ENCODE measurements at places on chromosomes 3 and 15.

DNA sequence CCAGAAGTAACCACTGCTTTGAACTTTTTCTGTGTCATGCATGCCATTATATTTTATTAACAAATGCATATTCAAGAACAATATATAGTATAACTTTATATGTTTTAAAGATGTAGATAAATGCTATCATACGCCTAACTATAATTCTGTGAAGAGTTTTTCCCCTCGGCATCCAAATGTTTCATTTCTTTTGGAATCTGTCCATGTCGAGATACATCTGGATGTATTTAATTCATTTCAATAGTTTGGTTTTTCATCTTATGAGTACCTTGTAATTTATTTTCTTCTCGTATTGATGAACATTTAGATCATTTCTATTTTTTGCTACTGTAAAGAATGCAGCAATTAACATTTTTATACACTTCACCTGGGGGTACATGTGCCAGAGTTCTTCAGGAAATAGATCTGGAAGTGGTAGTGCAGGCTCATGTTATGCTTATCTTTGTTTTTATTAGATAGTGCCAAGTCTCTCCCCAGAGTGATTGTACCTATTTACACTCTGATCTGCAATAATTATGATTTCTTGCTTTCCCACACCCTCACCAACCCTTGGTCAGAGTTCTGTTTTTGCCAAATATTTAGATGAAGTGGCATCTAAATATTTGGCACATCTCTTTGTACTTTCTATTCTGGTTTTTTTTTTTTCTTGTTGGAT is 29.7 kb downstream of the USP13 start:
- DNase-seq: no peak

GRCh38 chr3:71069797-71070196 is 513.7 kb downstream of the FOXP1 start:
- no peak for DNase-seq

GRCh38 chr15:99580076-99580475 is 14.3 kb downstream of the MEF2A start:
- no peak for DNase-seq

GRCh38 chr15:64888336-64888735 is 23.4 kb upstream of the ANKDD1A start:
- no peak for DNase-seq

DNA sequence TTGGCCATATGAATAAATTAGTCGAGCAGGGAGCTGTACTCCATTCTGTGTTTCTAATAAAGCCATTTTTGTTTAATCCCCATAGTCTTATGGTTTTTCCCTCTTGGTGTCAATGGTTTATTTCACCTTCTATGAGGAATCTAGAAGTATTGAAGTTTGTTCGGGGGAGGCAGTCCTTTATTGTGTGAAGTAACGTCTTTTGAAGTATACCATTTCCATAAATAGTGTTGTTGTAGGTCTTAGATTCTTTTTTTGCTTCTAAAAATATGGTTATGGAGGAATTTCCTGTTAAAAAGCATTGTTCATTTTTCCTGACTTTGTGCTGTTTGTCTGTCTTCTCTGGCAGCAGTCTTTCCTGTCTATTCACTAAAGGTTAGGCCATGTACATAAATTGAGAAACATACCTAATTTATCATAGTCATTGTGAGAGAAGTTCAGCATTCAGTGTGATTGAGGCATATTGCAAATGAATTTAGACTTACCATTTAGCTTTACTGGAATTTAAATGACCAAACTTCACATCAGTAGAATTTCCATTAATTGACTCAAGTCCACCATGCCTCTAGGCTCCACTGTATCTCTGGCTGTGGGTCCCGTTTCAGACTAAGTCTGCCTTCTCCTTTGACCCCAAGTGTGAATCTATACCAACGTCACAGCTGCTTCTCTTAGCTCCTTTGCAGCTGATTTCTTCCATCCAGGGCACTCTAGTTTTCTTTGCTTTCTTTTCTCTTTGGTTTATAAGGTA is 37.3 kb downstream of the YEATS2 start:
- no peak for DNase-seq

DNA sequence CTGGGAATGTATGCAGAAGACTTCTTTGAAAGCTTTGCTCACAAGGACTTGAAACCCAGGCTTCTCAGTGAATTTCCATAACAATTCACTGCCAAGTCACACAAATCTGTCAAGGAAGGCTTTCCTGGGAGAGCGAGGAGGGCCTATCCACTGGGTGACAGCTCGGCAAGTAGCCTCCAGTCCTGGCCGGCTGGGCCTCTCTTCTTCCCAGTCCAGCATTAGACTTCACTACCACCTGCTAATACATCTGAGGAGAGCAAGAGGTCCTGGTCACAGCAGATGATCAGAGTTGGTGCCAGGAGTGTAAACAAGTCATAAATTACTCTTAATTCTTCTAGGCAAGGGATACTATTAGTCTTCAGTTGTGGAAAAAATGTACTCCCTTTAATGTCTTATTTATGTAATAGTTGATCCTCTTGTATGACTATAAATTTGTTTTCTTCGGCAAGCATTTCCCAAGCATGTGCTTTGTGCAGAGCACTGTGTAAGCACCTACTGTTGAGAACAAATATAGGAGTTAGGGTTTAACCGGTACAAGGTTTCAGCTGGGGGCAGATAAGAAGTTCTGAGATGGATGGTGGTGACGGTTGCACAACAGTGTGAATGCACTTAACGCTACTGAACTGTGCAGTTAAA is 162.9 kb downstream of the VGLL4 start:
- no peak for DNase-seq

GRCh38 chr3:108189440-108189839 is 32.8 kb downstream of the IFT57 start:
- DNase-seq: no peak

DNA sequence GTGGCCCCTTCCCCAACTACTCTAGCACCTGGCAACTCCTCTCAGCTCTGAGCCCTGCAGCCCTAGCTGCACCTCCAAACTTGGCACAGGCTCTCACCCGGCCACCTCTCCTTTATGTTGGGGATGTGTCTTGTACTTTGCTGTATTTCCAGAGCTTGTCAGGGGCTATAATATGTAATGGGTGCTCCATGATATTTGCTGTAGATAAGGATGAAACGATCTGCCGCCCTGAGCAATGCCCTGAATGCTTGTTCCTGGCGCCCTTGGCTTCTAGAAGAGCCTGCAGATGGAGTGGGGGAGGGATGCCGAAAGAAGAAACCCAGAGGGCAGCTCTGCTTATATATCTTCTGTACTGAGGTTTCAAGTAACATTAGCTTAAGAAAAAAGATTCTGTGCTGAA is 35.9 kb upstream of the ZBTB38 start:
- no peak for DNase-seq

DNA sequence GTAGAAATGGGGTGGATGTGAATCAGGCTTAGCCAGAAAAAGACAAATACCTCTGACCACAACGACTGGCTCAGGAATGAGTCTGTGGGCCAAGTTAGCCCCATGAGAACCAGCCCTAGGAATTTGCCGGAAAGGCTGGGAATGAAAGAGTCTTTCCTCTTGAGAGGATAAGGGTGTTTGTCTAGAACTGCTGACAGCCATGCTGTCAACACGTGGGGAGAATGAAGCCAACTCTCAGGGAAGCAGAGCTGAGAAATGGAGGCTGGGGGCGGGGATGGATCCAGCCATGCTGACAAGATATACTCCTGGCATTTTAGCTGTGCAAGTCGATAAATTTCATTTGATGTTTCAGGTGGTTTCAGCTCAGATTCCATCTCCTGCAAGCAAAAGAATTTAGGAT is 10.6 kb upstream of the SLC6A1 start:
- DNase-seq: no peak

GRCh38 chr3:160870327-160870726 is 114.3 kb downstream of the PPM1L start:
- DNase-seq: no peak

GRCh38 chr3:72665701-72666446 is 182.4 kb downstream of the SHQ1 start:
- no peak for DNase-seq

DNA sequence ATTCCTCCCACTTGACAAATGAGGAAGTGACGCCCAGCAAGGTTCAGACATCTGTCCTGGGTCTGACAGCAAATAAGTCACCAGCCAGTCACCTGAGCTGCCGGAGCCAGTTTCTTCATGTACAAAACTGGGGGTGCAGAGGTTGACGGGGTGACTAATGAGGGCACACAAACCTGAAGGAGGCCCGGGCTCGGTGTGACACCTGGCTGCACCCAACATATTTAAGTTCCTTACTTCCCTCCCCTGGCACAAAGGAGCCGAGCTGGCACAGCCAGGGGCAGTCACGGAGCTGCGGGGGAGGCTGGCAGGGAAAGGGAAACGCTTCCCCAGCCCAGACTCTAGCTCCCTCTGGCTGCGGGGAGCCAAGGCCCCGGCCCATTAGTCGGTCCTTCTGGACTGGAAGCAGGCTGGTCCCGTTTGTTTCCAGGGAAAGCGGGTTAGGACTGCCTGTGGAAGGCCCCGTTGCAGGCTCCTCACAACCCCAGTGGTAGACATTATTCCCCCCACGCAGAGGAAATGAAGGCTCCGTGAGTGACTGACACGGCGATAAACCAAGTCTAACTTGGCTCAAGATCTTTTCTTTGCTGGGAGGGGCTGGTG is 2.3 kb downstream of the FBXL22 start:
- no peak for DNase-seq

GRCh38 chr3:5687230-5687629 is 499.7 kb downstream of the EDEM1 start:
- DNase-seq: no peak

DNA sequence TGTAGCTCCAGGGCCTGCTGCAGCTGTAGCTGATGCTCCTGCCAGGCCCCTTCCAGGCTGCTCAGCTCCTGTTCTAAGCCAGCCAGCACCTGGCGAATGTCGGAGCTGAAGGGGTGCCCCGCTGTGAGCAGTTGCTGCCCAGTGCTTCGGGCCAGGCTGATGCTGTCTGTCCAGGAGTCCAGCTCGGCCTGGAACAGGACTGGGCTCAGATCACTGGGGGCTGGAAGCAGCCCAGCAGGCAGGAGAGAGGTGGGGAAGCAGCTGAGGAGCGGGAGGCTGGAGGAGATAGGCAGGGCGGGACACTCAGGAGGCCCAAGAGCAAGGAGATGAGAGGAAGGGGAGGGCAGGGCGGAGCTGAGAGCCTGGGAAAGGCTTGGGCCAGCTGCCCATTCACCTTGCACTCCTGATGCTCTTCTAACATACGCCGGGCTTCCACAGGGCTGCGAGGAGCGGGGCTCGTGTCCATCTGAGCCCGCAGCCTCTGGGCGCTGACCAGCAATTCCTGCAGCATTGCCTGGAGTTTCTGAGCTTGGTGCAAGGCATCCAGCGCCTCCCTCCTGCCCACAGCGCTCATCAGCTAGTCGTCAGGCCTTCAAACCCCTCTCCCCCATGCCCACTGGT is 23.2 kb downstream of the PLA2G4B start:
- no peak for DNase-seq

- DNase-seq: no peak
These were observed 55.3 kb upstream of the KIF23 start for GRCh38 chr15:69358850-69359249.

GRCh38 chr3:175552929-175553328 is 693.8 kb downstream of the NAALADL2 start:
- no peak for DNase-seq

GRCh38 chr3:16148783-16149182 is 25.7 kb upstream of the GALNT15 start:
- DNase-seq: no peak

- DNase-seq: no peak
These were observed 7.0 kb upstream of the RNF111 start for GRCh38 chr15:58980351-58980939.

- DNase-seq: no peak
These were observed 83.7 kb downstream of the SEC22A start for GRCh38 chr3:123285479-123285878.

- no peak for DNase-seq
These were observed 3.4 kb upstream of the AEN start for GRCh38 chr15:88617790-88618189.

DNA sequence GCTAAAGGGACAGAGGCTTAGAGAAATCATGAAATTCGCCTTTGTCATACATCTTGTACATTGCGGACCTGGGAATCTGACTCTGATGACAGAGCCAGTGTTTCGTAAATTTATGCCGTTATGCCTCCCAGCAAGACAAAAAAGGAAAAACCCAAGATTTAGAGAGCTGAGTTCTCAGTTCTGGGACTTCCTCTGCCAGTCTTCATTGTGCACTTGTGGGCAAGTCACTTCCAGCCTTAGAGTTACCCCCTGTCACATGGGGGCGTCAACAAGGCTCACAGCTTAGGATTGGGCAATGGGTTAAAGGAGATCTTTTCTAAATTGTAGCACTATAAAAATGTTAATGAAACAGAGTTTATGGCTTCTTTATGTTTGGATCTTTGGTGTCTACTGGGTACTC is 41.9 kb upstream of the MITF start:
- no peak for DNase-seq

DNA sequence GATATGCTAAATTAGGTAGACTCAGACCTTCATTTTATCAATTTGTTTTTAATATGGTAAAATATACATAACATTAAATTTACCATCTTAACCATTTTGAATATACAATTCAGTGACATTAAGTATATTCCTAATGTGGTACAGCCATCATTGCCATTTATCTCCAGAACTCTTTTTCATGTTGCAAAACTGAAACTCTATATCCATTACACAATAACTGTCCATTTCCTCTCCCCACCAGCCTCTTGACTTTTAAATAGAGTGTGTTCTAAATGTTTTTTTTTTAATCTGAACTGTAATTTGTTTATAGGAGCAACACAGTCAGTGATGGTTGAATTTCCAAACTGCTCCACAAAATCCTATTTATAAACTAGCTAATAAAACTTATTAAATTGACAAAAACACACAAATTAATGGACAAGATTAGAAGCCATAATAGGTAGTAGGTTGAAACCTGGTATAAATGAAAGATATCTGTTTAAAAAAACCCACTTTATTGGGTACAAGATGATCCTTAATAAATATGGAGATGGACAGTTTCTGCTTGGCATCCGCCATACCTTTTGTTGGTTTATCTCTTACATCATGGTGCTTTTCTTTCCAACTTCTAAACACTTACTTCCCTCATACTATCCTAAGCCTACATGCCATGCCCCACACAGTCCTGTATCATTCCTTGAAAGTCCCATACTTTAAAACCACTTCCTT is 142.4 kb downstream of the ZPLD1 start:
- no peak for DNase-seq

DNA sequence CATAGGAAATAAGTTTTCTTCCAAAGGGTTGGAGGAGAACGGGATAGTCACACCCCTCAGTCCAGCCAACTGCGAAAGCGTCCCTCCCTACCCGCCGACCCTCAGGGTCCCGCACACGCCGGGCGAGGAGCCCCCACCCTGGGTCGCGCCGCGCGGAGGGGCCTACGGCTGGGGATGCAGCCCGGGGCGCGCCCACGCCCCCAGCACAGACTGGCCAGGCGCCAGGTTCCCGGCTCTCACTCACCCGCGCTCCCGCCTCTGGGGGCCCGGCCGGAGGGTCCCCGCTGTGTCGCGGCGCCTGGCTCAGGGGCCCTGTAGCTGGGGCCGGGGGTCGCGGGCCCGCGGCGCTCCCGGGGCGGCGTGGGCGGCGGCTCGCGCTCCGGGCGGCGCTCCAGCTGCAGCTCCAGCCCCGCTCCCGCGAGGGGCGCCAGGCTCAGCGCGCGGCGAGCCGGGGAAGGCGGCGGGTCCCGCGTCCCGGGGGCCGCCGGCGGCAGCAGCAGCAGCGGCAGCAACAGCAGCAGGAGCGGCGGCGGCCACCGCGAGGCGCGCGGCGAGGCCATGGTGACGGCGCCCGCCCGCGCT is 375 bp downstream of the HEG1 start:
- no peak for DNase-seq

All from cerebellar nuclear complex (tissue), 1 donor.